IMR-90 (cell line): ENCODE measurements at places on chromosomes 6 and 20. TPM values are rescaled to one million over a fixed set of nuclear protein-coding genes. Genes with fewer than 3 reads are reported as not detected.

DNA sequence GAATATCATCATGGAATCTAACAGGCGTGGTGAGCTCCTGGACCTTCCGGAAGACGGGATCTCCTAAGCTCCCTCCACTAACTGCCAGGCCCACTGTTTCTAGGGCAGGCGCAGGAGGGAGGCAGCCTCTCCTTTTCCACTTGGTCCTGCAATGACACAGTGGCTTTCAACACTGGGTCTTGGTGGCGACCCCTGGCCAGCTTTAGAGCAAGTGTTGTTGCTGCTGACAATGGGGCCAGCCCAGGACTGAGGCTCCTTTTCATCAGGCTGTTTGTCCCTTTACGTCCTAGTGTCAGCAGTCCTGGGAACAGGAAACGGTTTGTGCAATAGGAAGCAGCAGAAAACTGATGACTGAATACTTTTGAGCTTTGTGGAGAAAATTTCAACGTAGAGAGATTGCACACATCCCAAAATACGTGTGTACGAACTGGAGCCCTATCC, 9.7 kb upstream of the QKI start:
- no peaks in the 10 kb centered on the region for H3K36me3 ChIP-seq
- H3K4me3 ChIP-seq, result no peak overlapping the region
- no peak overlapping the region for H3K27ac ChIP-seq
- no peak for DNase-seq
- no peaks in the 10 kb centered on the region for H3K27me3 ChIP-seq

- DNase-seq, result no peak
- H3K36me3 ChIP-seq, result no peaks in the 10 kb centered on the region
- no peak overlapping the region for H3K4me3 ChIP-seq
Observed at GRCh38 chr20:49677777-49678758, 35.6 kb downstream of the B4GALT5 start.

DNA sequence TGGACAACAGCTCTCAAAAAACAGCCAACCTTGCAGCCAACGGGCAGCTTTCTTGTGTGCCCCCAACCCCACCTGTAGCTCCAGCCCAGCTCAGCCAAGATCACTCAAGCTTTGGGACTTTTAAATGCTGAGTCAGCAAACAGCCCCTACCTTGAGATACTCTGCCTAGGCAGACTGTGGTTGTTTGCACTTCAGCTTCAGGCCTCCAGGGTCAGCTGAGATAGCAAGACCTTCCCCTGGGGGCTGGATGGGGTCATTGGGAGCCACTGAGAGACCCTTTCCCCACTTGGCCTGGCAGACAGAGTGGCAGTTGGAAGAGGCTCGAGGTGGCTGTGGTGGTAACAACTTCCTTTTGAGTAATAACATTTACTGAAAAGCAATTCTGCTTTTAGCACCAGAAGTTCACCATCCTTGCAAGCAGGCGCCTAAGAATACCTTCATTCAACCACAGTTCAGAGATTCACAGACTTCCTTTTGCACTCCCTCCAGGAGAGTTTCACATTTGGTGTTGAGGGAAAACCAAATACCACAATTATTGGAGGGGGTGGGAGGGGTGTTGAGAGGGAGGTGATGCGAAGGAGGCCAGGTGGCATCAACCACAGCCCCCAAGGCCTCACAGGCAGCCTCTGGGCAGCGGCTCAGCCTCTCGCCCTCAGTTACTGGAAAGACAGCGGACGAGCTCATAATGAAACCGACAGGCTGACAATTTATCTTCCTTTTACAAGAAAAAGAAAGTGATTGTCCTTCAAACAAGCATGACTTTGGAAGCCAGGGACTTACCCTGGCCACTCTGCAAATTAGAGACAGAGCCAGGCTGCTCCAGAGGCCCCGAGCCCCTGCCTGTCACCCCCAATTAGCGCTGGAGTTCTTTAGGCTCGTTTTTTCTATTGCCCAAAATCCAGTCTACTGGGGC, 148.1 kb downstream of the CEBPB start:
- H3K36me3 ChIP-seq, result no peaks in the 10 kb centered on the region
- H3K4me1 ChIP-seq, result peaks cover 18% of the 10 kb centered on the region

DNA sequence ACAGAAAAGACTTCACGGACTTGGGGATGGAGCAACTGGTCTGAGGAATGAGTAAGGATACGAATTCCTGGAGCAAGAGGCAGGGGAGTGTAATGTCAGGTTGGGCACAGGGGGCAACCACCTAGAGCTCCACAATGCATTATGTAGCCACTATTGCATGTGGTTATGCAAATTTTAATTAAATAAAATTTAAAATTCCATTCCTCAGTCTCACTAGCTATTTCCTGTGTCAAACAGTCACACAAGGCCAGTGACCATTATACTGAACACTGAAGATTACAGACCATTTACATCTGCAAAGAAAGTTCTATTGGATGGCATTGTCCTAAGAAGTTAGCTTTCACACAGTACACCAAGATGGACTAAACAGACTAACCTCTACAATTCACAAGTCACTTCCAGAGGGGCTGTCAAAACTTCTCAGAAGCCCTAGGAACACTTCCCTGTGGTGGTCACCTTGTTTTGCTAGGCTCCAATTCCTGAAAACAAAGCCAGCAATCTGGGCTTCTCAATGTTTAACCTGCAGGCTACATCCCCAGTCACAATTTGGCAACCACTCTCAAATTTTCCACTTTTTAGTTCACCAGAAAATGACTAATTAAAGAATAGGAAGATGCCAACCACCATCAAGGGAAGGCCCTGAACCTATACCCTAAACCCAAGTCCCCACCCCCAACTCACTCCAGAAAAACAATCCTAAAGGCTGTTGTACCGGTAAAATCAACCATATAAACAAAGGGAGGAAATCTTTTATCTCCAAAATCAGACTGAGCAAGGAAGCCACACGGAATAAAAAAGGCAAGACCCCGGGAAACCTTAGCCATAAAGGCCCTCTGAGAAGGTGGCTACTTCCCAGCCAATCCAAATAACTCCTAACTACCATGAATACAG, 34.2 kb upstream of the C20orf203 start:
- DNase-seq, result peak; percentile 55
- peaks cover 20% of the 10 kb centered on the region for H3K36me3 ChIP-seq
- H3K4me3 ChIP-seq, result no peak overlapping the region
- H3K27ac ChIP-seq, result peak overlapping the region; percentile 53

DNA sequence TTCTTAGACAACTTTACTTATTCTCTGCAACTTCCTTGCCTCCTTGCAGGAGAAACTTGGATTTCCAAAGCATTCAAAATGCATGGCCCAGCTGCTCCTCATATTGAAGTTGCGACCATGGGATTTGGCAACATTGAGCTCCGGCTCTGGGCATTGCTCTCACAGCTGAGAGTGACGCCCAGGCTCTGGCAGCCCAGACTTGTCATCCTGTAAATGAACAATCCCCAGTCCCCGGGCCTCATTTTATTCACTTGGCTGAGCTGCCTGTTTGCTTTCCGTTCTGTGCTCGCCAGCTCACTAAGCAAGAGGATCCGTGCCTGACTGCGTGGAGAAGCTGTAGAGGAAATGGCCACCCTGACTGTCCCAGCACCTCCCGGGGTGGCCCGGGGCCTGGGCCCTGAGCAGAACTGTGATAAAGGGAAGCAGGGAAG, 119.5 kb upstream of the CD93 start:
- DNase-seq, result peak; percentile 9
- no peak overlapping the region for H3K4me3 ChIP-seq
- peaks cover 47% of the 10 kb centered on the region for H3K27me3 ChIP-seq
- no peaks in the 10 kb centered on the region for H3K36me3 ChIP-seq

GRCh38 chr6:13177664-13178063, 150.7 kb downstream of the TBC1D7 start:
- DNase-seq, result no peak
- H3K4me1 ChIP-seq, result no peaks in the 10 kb centered on the region; the same call in 1 of the 2 replicates
- no peaks in the 10 kb centered on the region for H3K36me3 ChIP-seq
- H3K27ac ChIP-seq, result no peak overlapping the region
- no peak overlapping the region for H3K4me3 ChIP-seq

- DNase-seq, result peak; percentile 66
- H3K4me1 ChIP-seq, result peaks cover 11% of the 10 kb centered on the region
- H3K36me3 ChIP-seq, result no peaks in the 10 kb centered on the region
Observed at GRCh38 chr6:45677381-45678284, 299.9 kb upstream of the SUPT3H start.

GRCh38 chr6:34468378-34468892, 2.6 kb downstream of the PACSIN1 start:
- no peak overlapping the region for H3K27ac ChIP-seq
- no peaks in the 10 kb centered on the region for H3K36me3 ChIP-seq
- no peak for DNase-seq
- no peak overlapping the region for H3K4me3 ChIP-seq
- H3K27me3 ChIP-seq, result peaks cover 37% of the 10 kb centered on the region

- peak; percentile 67 for DNase-seq
- no peak overlapping the region for H3K27ac ChIP-seq
- H3K4me1 ChIP-seq, result peaks cover 36% of the 10 kb centered on the region
- H3K27me3 ChIP-seq, result no peaks in the 10 kb centered on the region
- H3K36me3 ChIP-seq, result peaks cover 4% of the 10 kb centered on the region
- H3K4me3 ChIP-seq, result no peak overlapping the region
Observed at GRCh38 chr20:1377984-1378734, 14.7 kb downstream of the FKBP1A start.

GRCh38 chr20:52251136-52251700, 59.6 kb upstream of the ZFP64 start:
- H3K36me3 ChIP-seq, result no peaks in the 10 kb centered on the region
- H3K4me3 ChIP-seq, result no peak overlapping the region

DNA sequence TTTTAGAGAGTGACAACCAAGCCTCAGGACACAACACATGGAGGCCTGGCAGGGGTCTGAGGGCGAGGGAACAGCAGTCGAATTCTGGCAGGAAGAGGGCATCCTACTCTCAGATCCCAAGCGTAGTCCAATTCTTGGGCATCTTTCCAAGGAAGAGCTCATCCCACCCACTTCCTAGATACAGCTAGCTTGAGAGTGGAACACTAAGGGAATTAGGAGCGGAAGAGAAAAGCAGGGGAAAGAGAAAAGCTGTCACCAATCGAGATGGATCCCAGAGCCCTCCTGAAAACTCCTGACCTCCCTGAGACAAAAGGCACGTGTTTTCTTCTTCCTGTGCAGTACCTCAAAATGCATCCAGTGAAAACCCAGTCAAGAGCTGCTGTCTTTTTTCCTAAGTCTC, 67.1 kb downstream of the GFOD1 start:
- peaks cover 12% of the 10 kb centered on the region for H3K4me1 ChIP-seq
- H3K4me3 ChIP-seq, result no peak overlapping the region
- H3K27ac ChIP-seq, result no peak overlapping the region
- H3K36me3 ChIP-seq, result no peaks in the 10 kb centered on the region
- no peak for DNase-seq

- DNase-seq, result no peak
- H3K36me3 ChIP-seq, result no peaks in the 10 kb centered on the region
- H3K27ac ChIP-seq, result no peak overlapping the region
- no peaks in the 10 kb centered on the region for H3K27me3 ChIP-seq
- H3K4me3 ChIP-seq, result no peak overlapping the region
Observed at GRCh38 chr6:169194737-169195136, 58.9 kb downstream of the THBS2 start.

DNA sequence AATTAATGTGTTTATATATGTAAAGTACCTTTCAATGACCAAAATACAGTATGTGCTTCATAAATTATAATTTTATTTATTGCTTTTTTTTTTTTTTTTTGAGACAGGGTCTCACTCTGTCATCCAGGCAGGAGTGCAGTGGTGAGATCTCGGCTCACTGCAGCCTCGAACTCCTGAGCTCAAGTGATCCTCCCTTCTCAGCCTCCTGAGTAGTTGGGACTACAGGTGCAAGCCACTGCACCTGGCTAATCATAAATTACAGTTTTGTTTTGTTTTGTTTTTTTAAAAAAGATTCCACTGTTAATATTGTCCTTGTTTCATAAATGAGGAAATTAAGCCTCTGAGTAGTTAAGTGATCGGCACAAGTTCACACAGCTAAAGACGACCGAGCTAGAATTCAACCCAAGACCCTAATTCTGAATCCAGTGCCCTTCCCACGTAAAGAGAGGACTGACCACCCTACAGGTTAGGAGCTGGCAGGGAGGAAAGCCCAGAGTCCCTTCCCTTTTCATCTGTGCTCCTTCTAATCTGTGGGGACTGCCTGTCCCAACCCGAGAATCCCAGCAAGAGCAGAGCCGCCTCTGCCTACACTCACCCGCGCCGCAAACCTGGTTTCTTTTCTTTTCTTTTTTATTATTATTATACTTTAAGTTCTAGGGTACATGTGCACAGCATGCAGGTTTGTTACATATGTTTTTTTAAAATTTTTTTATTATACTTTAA, 8.5 kb upstream of the GDF5 start:
- H3K27me3 ChIP-seq, result no peaks in the 10 kb centered on the region
- H3K4me3 ChIP-seq, result no peak overlapping the region
- no peak for DNase-seq
- peaks cover 2% of the 10 kb centered on the region for H3K4me1 ChIP-seq
- H3K27ac ChIP-seq, result no peak overlapping the region
- no peaks in the 10 kb centered on the region for H3K36me3 ChIP-seq

DNA sequence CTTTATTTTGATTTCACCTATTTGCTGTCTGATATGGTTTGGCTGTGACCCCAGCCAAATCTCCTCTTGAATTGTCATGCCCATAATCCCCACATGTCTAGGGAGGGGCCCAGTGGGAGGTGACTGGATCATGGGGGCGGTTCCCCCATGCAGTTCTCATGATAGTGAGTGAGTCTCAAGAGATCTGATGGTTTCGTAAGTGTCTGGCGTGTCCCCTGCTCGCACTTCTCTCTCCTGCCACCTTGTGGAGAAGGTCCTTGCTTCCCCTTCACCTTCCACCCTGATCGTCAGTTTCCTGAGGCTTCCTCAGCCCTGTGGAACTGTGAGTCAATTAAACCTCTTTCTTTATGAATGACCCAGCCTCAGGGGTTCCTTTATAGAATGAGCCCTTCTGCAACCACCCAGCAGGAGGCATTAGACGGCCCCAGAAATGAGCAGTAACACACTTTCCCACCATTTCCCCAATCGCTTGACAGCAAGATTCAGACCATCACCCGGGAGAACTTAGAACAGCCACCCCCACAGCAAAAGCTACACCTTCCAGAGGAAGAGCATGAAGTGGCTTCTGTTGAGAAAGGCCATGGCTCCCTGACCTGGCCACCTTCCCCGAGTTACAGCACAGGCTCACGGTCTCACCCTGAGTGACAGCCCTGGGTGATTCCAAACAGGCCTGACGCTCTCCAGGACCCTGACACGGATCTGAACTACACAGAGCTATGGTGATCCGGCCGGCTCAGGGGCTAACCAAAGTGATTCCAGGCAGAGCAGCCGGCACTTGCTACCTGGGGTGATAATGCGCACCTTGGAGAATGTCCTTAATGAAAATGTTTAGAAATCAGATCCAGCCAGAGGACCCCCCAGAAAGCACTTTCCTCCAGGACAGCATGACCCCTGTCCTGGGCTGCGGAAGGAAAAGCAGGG, 131.2 kb upstream of the CDH4 start:
- H3K4me3 ChIP-seq, result no peak overlapping the region
- H3K27ac ChIP-seq, result no peak overlapping the region
- no peaks in the 10 kb centered on the region for H3K27me3 ChIP-seq
- H3K36me3 ChIP-seq, result no peaks in the 10 kb centered on the region

The ZNF334 gene
- total RNA-seq, result 1.1 and 1.4 TPM in 2 replicates

The DLL1 gene
- total RNA-seq, result under 0.01 TPM in 2 replicates

The ITPR3 gene
- 1.6 and 1.7 TPM in 2 replicates for total RNA-seq

The GSTA2 gene
- total RNA-seq, result not detected in 2 replicates

The PRR18 gene
- total RNA-seq, result not detected in 2 replicates

The PHF20 gene
- total RNA-seq, result 22.0 and 30.3 TPM in 2 replicates

The C6orf163 gene
- total RNA-seq, result 0.90 and 1.7 TPM in 2 replicates

The HSPA1L gene
- total RNA-seq, result 1.3 and 1.4 TPM in 2 replicates

The SLC17A9 gene
- 1.4 and 2.2 TPM in 2 replicates for total RNA-seq

The NKX2-2 gene
- not detected in 2 replicates for total RNA-seq

The RAET1E gene
- not detected in 2 replicates for total RNA-seq
